ENCODE measurements at places on chromosomes 5 and 9. TPM values are rescaled to one million over a fixed set of nuclear protein-coding genes. Genes with fewer than 3 reads are reported as not detected.

- DNase-seq = no peak
Measured at GRCh38 chr5:62340392-62340791, 34.4 kb downstream of the KIF2A start.

- no peak for DNase-seq
Measured at GRCh38 chr9:97941323-97941722, 3.4 kb upstream of the HEMGN start.

DNA sequence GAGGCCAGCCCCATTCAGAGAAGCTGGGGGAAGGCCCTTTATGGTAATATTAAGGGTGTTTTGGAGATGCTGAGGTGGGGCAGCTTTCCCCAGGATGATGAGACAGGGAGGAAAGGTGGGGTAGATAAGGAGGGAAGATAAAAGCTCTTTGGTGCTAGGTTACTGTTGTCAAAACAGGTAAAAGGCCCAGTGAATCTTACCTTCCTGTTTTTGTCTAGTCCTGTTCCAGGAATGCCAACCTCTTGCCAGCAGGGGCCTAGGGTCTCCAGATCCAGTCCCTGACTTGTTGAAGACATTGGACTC lies 797 bp upstream of the CCL27 start:
- DNase-seq = no peak

GRCh38 chr5:178389796-178390195 lies 157.2 kb upstream of the PHYKPL start:
- DNase-seq = no peak

Gene N4BP3
- 16.5 TPM for polyA plus RNA-seq

GRCh38 chr9:92543972-92544371 lies 8.2 kb upstream of the ECM2 start:
- no peak for DNase-seq

Gene ZBTB5
- polyA plus RNA-seq = 25.8 TPM

Gene SGCD
- 15.8 TPM for polyA plus RNA-seq

Gene PSAT1
- polyA plus RNA-seq = 43.7 TPM

Data from left lung (tissue), 14 donors.